ENCODE measurements at places on chromosomes 4 and X. TPM values are rescaled to one million over a fixed set of nuclear protein-coding genes. Genes with fewer than 3 reads are reported as not detected.

SLC34A2 gene
- not detected for total RNA-seq

TLR1 gene
- 0.42 TPM for total RNA-seq

FAM184B gene
- not detected for total RNA-seq

GAB3 gene
- 6.0 TPM for total RNA-seq

FDCSP gene
- total RNA-seq = not detected

HTN3 gene
- total RNA-seq = not detected

FGFR3 gene
- not detected for total RNA-seq

BANK1 gene
- not detected for total RNA-seq

Measured in activated CD8-positive, alpha-beta memory T cell treated with anti-CD3 and anti-CD28 coated beads for 36 hours (primary cell).